ENCODE measurements at places on chromosomes 2 and 18.

DNA sequence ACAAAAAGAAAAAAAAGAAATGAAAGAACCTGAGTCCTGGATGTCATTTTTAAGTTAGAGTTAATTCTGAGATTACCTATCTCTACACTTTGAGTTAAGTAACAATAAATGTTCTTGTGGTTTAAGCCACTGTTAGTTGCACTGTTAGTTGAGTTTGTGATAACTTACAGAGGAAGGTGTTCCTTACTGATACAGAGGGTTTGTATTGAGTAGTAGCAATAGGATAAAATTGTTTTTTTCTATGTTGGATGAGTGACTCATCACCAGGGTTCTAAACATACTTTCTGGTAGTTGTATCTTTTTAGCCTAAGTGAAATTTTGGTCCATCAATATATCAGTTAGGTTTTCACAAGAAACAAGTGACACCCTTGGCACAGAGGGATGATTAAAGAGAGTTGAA is 4.0 kb upstream of the LCLAT1 start:
- DNase-seq = no peak

DNA sequence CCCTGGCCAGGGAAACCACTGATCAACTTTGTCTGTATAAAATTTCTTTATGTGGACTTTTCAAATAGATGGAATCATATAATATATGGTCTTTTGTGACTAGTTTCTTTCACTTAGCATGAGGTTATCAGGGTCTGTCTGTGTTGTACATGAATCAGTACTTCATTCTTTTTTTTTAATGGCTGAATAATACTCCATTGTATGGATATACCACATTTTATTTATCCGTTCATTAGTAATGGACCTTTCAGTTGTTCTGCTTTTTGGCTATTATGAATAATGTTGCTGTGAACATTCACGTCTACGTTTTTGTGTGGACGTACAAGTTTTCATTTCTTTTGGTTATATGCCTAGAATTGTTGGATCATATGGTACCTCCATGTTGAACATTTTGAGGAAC is 69.1 kb upstream of the GAREM2 start:
- DNase-seq = no peak

- no peak for DNase-seq
Observed at GRCh38 chr2:44126106-44126797, 42.4 kb upstream of the PPM1B start.

DNA sequence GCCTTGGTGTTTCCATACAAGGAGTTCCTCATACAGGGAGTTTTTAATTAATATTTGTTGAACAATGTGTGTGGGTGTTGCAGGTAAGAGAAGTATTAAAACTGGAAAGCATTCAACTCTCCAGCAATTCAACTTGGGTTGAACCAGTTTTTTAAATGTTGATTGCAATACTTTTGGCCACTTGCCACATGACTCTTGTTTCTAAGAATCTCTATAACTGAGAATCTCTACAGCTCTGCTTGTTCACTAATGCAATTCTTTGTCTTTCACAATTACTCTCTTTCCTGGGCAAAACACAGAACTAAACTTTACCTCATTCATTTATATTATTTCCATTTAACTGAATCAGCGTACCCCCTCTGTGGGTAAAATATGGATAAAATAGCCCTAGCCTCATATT is 429.4 kb downstream of the ARHGAP15 start:
- no peak for DNase-seq
